Stimulated activated CD4-positive, alpha-beta T cell treated with anti-CD3 and anti-CD28 coated beads, Interleukin-4, amount 100 ng/mL, for 1 hour (primary cell): ENCODE measurements at places on chromosomes 7 and 10.

DNA sequence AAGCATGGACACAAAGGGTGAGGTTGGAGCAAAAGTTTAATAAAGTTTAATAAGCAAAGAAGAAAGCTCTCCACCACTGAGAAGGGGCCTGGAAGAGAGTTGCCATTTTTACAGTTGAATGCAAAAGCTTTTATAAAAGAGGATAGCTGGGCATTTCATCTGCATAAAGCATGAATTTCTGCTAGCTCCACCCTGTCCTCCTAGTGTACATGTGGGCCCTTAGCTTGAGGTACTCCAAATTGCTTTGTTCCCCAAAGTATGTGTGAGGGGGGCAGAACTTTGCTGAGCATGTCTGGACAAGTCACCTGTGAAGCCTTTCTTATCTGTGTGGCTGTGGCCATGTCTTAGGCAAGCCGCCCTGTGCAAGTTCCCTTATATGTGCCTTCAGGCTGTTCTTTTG is 22.6 kb upstream of the CROT start:
- no peak for DNase-seq

GRCh38 chr10:78856421-78856820 is 212.3 kb upstream of the ZMIZ1 start:
- no peak for DNase-seq

DNA sequence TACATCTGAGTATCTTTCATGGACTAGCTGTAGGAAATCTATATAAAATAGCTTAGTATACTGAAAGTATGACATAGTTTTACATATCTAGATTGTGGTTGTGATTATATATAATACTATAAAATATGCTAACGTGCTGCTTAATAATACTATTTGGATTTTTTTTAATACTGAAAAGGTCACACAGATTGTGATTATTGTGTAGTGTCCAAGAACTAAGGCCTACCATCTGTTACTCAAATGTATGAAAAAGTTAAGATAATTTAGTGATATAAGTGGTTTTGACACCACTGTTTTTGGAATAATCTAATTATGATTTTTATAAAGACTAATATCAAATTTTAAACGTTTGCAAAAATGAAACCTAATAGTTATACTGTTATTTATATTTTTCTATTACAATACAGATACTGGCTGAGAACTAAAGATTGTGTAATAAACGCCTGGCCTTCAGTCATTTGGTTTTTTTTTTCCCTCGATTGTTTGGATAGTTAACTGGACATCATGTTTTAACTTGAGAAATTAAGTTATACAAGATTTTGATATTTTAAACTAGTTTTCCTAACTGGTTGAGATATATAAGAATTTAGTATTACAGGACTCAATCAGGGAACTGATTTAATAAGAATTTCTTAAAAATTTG is 12.6 kb downstream of the PTEN start:
- DNase-seq = no peak

DNA sequence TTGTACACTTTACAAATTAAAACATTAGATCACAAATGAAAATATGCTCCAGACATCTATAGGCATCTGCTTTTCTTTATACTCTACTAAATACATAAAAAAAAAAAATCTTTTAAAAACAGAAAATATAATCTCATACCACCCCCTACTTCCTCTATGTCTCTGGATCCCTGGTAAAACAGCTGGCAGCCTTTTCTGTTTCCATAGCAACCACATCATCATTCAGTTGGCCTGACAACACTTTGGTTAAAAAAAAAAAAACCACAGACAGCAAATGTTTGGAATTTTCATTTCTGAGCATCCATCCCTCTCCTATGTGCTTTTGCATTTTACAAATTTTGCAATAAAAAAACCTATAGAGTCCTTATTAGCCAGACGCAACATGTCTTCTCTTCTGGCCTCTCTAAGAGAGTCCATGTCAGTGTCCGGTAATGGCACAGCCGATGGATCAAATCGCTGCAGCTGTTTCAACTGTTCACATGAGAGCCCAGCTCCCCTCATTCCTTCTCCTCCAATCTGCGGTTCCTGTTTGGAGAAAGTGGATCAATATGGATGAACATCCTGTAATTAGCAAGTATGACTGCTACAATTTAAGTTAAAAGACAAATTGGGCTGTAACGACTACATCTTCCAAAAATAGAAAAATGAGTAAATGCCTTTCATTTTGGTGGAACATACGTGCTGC is 105.6 kb downstream of the NSUN6 start:
- DNase-seq = no peak

- DNase-seq = no peak
These were observed 86.0 kb upstream of the PODXL start for GRCh38 chr7:131642429-131642828.

GRCh38 chr7:187227-187927 is 5.0 kb upstream of the FAM20C start:
- DNase-seq = no peak

DNA sequence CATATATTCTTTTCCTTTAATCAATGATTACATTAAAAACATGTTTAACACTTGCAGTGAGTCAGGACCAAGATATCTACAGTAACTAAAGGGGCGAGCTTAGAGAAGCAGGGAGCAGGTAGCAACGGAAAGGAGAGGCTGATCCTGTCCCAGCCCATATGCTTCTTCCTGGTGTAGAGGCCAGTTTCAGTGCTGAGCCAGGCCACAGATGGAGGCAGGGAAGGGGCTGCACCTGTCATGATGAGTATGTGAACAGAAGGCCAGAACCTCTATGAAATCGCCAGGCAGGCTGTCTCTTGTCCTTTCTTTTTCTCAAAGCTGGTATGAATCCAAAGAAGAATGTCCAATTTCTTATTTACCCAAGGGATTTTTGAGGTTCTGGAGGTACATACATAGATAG is 16.3 kb downstream of the REEP3 start:
- no peak for DNase-seq
